ENCODE measurements at places on chromosomes 4 and X.

DNA sequence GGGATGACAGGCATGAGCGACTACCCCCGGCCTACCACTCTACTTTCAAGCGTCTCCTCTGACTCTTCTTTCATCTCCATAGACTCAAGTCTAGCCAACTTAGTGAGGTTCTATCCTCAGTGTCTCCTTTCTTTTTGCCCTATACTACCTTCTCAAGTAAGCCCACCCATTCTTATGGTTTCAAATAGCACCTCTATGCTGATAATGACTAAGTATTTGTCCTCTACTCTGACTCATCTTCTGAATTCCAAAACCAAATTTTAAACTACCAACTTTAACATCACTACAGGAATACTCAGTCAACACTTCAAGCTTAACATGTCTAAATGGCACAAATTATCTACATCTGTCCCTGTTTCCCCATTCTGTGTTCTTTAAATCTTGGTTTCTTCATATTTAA lies 47.8 kb downstream of the ELF2 start:
- no peak for DNase-seq

GRCh38 chr4:10050261-10050661 lies 29.0 kb upstream of the SLC2A9 start:
- DNase-seq = no peak

DNA sequence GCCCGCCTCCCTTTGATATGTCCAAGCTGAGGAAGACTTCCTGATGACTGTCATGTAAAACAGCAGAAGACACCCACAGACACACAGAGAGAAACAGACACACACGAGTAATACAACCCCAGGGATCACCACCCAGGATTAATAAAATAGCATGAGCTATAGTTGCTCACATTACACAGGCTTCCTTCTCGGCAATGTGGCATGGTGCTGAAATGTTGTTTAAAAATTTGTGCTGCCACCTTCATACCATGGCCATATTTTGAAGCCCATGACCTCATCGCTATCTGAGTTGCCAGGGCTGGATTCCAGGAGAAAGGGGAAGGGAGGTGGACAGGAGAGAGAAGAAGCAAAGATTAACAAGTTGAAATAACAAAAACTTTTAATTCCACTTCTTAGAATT lies 111.7 kb downstream of the SYNPO2 start:
- no peak for DNase-seq

- DNase-seq = no peak
These were observed 32.4 kb upstream of the CD99 start for GRCh38 chrX:2658585-2659292.

DNA sequence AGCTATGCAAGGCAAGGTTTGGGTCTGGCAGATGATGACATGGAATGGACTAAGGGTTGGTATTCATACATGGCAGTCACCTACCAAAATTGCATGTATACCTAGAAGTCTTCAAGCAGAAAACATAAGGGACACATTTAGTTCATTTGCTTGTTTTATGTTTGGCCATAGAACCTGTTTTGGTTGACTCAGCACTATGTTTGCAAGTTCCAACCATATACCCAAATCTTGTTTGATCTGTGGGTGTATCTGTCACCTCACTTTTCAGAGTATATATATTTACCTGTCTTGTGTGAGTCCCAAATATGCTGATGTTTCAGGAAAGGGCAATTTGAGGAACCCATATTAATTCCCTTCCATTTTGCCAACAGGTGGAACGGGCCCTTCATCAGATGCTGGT lies 39.3 kb downstream of the ATG4A start:
- DNase-seq = no peak

- no peak for DNase-seq
These were observed 505.4 kb upstream of the FAM241A start for GRCh38 chr4:111639876-111640275.

DNA sequence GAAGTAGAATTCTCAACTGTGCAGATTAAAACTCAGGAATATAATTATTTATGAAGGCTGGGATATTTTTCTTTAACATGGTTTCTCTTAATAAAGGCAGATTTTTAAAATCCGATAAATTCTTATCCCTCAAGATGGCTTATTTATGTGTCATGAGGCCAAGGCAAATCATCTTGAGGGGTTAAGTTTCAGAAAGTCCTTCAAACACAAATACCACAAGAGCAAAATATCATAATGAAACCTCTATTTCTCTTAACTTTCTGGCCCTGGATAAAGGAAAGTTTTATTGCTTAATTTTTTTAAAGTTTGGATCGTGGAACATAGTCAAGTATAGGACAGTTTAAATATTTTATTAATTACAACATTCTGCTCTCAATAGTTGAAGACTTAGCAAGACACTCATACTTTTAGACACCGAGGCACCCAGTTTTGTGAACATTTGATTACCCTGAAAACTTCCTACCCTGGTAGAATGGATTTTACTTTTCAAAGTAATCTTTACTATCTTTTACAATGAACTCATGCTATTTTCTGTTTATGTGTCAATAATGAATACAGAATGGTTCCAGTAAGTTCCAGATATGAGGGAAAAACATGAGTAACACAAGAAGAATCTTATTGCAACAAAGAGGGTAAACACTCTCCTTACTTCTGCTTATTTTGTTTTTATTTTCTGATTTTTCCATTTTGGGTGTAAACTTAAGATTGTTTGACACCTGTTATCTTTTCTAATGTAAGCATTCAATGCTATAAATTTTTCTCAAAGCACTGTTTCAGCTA lies 200.7 kb upstream of the IL15 start:
- DNase-seq = no peak

DNA sequence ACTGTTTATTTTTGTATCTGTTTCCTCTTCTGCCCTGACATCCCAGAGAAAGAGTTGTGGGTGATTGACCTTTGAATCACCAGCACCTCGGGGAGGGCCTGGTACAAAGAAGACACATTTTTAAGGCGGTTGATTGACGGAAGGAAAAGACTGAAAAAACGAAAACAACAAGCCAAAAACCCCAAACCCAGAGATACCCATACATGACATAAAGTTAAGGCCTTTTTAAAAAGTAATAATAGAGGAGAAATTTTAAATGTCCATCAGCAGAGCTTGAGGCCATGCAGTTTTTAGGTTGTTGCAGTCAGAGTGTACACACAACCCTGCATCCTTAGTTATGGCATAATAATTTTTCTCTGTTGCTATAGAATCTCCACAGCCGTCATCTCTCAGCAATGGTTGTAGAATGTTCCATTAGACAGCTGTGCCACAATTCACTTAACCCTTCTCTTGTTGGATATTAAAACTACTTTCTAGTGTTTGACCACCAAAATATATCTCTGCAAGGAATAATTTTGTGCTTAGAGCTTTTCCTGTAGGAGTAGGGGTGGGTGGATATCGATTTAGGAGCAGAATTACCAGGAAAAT lies 110.2 kb downstream of the GNL3L start:
- no peak for DNase-seq

DNA sequence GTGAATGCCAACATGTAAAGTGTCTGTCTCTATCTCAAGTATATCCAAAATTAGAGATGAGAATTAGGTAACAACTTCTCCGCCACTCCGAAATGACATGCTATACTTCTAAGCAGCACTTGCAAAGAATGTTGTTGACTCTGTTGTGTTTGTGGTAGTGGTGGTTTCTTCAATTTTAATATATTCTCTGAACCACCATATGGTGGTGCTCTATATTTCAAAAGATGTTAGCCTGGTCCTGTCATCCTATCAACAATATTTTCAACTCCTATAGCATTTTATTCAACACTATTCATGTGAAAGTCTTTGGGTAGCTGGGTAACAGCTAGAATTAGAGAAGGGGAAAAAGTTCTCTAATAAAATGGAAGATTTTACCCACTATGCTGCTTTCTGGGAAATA lies 1622.8 kb upstream of the IGFBP7 start:
- DNase-seq = no peak

Data from hematopoietic multipotent progenitor cell treated with erythropoietin and hydrocortisone succinate and interleukin-3 and kit ligand, for 8 days (in vitro differentiated cells).